Progenitor cell of endocrine pancreas (in vitro differentiated cells): ENCODE measurements at places on chromosomes 2 and 18. TPM values are rescaled to one million over a fixed set of nuclear protein-coding genes. Genes with fewer than 3 reads are reported as not detected.

Gene FSHR
- total RNA-seq: 0.44 and 0.74 TPM in 2 replicates

Gene EFHD1
- total RNA-seq: 2.7 and 4.3 TPM in 2 replicates

Gene SLC19A3
- total RNA-seq: 34.3 and 36.4 TPM in 2 replicates

Gene MYO5B
- total RNA-seq: 39.1 and 44.1 TPM in 2 replicates

Gene HOXD9
- not detected in 2 replicates for total RNA-seq

Gene DLGAP1
- 16.7 and 18.3 TPM in 2 replicates for total RNA-seq

Gene POTEI
- total RNA-seq: 4.9 and 5.6 TPM in 2 replicates

Gene CKAP2L
- 10.3 and 11.5 TPM in 2 replicates for total RNA-seq

Gene GPAT2
- total RNA-seq: not detected in 2 replicates

Gene TRIM43
- total RNA-seq: not detected in 2 replicates

Gene CXCR1
- not detected in 2 replicates for total RNA-seq

DNA sequence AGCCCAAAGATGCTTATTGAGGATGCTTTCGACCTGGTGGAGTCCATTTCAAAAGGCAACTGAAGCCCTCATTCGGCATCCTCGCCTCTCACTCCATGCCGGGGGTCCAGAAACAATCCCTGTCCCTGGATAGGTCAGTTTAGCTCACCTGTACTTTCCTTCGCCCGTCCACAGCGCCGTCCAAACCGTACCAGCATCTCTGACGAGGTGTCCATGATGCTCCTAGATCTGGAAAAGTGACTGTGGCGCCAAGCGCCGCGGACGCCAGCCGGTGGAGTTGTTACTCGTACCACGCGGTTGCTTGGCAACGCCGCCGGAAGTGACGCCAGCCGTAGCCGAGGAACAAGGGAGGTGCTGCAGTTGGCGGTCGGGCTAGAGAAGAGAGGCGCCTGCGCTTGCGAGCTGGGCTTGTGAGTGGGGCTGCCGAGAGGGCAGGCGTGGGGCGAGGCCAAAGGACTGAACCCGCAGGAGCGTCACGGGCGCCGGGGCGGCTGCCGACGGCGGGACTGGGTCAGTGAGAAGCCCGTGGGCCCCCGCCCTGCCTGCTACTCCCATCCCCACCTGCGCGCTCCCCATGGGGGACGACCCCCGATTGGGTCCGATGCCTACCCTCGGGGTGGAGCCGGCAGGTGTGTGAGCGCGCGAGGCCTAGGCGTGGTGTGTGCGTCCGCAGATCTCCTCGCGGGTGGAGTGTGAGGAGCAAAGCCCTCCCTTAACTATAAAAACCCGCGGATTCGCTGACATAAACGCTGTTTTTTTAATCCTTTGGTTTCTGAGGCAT, at the start of the genes CFAP210 and PHOSPHO2:
CFAP210 (minus strand) TSS at position 293 of the 781 bp plus-strand sequence; CDS start at position 215, 78 bp downstream.
PHOSPHO2 (plus strand) TSS at position 357 of the 781 bp plus-strand sequence. CDS start 6,503 bp downstream, outside the sequence.
- peak; percentile 91 for DNase-seq

DNA sequence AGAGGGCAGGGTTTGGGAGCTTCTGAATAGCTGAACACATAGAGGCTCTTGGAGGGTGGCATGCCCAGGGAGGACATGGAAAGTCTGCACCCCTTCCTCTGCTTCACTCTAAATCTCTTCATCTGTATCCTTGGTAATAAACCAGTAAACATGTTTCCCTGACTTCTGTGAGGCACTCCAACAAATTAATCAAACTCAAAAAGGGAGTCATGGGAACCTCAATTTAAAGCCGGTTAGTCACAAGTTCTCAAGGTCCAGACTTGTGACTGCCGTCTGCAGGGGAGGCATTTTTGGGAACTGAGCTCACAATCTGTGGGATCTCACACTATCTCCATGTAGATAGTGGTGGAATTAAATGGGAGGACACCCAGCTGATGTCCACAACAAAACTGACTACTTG, 33.1 kb upstream of the STON1 start:
- no peak for DNase-seq

- no peak for DNase-seq
These were observed 6.7 kb downstream of the SLC66A2 start for GRCh38 chr18:79944746-79945117.

DNA sequence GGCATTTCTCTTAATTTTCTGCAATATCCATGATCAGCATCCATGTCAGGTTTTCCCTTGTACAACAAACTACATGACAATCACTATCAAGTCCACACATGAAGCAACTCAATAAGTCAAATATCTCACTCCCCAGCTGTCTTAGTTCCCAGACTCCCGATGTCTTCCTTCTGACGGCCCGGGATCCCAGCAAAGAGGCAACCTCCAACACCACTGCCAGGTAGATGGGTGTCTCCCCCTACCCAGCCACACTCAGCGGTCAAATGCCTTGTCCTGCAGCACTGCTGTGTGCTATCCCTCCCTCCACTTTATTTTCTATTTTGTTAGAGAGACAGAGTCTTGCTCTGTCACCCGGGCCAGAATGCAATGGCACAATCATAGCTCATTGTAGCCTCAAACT, 23.3 kb downstream of the TRABD2A start:
- no peak for DNase-seq

- DNase-seq: no peak
These were observed 75.6 kb downstream of the ATL2 start for GRCh38 chr2:38301340-38301968.

DNA sequence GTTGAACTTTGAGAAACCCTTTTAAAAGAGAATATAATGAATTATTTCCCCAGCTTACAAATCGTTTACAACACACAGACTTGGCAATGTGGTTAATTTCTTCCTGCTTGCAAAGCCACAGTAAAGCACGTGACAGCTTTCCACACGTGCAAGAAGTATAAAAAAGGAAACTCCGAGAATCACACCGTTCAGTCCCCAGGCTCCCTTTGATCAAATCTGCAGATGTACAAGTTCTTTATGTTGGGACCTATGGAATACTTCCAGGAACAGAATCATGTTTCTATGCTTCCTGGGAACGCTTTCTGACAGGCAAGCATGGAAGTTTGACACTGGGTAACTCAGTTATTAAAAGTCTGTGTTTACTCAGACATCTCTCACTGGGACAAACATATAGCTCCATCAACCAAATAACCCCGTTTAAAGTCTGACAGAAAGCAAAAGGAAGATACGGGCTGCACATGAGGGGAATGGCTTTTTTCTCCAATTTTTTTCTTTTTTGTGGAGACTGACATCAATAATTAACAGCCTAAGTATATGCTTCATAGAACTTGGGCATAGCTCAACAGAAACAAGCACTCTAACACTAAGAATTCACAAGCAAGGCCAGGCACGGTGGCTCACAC, 134.8 kb downstream of the EIPR1 start:
- DNase-seq: no peak

DNA sequence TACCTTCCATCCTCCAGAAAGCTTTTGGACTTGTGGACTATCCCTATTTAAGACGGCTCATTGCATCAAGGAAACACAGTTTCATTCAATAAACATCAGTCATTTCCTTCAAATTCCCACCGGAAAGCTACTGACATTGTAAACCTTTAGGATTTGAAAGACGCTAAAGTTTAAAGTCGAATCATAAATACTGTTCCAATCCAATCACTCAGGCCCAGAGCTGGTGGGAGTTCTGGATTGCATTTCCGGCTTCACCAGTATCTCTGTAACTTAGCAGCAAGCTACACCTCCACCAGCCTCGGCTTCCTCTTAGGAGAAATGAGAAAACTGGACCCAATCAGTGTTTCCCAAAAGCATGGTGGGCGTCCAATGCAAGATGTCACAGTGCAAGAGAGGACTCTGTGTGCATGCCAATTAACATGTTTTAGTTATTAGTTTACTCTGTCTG, 1.6 kb downstream of the WDFY1 start:
- no peak for DNase-seq

DNA sequence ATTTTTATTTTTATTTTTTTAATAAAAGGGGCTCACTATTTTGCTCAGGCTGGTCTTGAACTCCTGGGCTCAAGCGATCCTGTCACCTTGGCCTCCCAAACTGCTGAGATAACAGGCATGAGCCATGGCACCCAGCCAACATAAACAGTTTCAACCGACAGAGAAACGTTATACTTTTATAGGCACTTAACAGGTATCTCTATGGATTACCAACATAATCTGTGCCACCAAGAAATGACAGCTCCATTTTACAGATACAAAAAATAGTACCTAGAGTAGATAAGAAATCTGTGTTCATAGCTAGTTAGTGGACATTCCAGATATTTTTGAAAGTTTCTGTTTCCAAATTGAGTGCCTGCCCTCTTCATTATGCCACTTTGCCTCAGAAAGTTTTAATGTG, 1316.7 kb downstream of the LRP1B start:
- DNase-seq: no peak

DNA sequence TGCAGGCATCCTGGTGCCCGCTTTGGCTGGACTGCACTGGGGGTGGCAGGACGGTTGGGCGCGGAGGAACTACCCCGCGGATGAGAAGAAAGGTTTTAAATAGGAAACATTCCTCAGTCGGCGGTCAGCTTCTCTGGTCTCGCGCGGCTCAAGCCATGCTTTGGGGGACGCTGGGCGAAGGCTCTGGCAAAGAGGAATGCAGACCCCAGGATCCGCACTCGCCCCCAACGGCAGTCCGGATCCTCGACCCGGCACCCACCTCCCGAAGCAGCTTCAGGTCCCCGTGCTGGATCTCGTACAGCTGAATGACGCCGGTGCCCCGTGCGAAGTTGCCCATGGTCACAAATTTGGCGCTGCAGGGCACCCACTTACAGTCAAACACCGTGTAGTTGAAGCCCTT, 686 bp upstream of the PNO1 start:
- DNase-seq: peak; percentile 26

- no peak for DNase-seq
These were observed 122.2 kb downstream of the DSC3 start for GRCh38 chr18:30920351-30920750.

DNA sequence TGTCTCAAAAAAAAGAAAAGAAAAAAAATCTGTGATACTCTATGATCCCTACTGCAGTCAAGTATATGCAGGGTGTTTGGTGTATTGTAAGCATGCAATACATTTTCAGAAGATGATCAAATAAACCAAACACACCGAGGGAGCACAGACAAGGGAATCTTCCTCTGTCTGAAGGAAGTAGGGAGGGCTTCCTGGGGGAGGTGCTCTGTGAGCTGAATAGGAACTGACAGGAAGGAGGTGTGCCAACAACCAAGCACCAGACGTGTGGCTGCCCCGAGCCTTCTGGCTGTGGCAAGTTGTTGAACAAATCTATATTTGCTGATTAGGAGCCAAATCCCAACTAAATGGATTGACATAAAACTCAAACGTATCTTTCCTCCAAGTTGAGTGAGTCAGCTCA, 14.6 kb downstream of the THNSL2 start:
- DNase-seq: no peak

DNA sequence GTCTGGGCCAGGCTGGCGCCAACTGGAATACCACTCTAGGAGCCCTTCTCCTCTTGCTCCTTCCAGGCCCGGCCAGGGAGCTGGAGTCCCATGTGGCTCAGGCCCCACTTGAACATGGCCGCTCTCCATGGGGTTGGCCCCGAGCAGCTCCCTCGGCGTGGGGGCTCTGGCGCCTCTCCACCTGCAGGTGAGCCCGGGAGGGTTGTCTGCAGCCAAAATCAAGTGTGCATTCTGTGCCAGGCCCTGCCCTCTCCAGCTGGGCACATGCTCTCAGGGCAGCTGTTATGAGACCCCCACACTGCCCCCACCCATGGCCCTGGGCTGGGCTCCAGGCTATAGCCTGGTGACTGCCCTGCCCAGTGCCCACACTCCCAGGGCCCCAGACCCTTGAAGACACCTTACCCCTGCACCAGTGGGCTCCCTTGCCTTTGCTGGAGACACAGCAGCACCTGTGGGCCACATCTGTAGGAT, 45.8 kb upstream of the HS6ST1 start:
- DNase-seq: no peak

DNA sequence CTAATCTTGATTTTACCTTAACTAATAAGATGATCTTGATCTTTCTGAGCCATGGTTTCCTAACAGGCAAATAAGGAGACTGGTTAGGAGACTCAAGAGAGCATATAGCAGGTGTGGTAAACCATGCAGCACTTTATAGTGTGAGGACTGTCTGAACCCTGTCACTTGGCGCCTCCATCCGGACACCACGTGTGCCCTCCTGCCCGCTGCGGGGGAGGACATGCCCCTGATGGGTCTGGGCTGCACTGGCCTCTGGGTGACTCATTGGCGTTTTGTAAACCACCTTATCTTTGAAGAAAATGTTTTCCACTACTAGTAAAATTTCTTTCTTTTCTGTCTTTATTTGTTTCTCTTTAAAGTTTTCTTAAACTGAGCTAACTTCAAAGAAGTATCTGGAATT, 131.1 kb downstream of the FMNL2 start:
- no peak for DNase-seq

DNA sequence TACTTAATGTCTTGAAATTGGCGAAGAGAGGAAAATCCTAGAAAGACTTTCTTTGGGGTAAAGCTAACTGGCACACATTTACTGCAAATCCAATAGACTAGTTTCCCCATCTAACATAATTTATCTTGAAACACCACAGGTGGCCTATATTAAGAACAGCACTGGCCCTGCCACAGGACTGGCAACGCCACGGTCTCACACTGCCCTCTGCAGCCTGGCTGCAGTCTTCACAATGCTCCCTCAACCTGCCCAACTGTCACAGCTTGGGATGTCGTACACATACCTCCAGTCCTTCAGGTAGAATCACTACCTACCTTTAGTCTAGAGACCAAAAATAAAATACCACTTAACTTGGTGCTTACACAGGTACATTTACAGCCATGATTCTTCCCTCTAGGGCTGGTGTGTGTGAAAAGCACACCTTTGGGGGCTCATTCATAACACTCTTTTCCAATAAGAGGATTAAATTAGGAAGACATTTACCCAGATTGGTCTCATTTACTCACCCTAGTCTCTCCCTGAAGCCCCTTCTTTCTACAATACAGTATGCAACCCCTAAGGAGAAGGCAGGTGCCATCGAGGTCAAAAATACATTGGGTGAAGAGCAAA, 222.2 kb downstream of the C1D start:
- peak; percentile 58 for DNase-seq

DNA sequence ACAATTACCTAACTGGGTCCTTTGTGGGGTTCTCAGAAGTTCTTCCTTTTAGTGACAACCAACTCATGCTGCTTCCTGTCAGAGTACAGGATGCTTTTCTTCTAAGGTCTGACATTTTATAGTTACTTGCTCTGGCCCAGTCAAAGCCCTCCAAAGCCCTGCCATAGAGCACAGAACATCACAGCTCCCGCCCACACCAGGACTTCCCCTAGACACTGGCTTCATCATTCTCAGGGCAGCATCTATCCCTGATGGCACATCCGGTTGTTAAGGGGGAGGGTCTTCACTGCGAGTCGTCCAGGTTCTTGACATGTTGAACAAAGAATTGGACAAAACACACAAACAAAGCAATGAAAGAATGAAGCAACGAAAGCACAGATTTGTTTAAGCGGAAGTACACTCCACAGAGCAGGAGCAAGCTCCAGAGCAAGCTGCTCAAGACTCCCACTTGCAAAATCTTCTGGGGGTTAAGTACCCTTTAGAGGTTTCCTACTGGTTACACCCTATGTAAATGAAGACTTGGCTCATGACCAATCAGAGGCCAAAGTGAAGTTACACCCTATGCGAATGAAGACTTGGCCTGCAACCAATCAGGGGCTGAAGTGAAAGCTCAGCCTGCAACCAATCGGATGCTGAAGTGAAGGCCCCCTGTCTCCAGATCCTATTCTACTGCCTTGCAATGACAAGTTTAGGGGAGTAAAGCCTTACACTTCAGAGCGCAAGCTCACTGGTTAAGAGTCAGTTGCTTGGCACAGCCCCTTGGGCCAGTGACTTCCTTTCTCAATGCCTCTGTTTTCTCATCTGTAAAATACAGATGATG, 79.0 kb downstream of the HDAC4 start:
- no peak for DNase-seq
